Activated naive CD4-positive, alpha-beta T cell treated with anti-CD3 and anti-CD28 coated beads, Interleukin-2, amount 10 ng/mL, durations not matched to agents 5 hours and 36 hours (primary cell): ENCODE measurements at places on chromosomes 3 and 15. TPM values are rescaled to one million over a fixed set of nuclear protein-coding genes. Genes with fewer than 3 reads are reported as not detected.

Gene LRCH3
- 57.6 TPM for total RNA-seq

Gene CCRL2
- 5.2 TPM for total RNA-seq

Gene COL7A1
- total RNA-seq = 0.60 TPM

Gene SCAMP5
- 0.23 TPM for total RNA-seq

Gene SIDT1
- total RNA-seq = 19.7 TPM

Gene SLC28A1
- not detected for total RNA-seq

Gene MAGEL2
- total RNA-seq = not detected

Gene TRIM59
- total RNA-seq = 47.7 TPM

Gene NMNAT3
- 0.43 TPM for total RNA-seq

Gene PRSS50
- not detected for total RNA-seq

Gene SLC30A4
- 3.6 TPM for total RNA-seq

Gene ERC2
- not detected for total RNA-seq

Gene ONECUT1
- not detected for total RNA-seq

Gene CPA3
- total RNA-seq = not detected

Gene THSD4
- not detected for total RNA-seq

Gene TMEM158
- total RNA-seq = not detected

Gene LARP6
- not detected for total RNA-seq

Gene FGF7
- not detected for total RNA-seq

Gene CADM2
- not detected for total RNA-seq

Gene IL16
- total RNA-seq = 318 TPM

Gene P2RY13
- not detected for total RNA-seq

Gene ZDHHC23
- total RNA-seq = 1.9 TPM

Gene FAM131A
- 5.8 TPM for total RNA-seq

Gene CRYGS
- total RNA-seq = 5.6 TPM

Gene EPHA6
- not detected for total RNA-seq

Gene GOLGA6A
- not detected for total RNA-seq

Gene NRROS
- 25.9 TPM for total RNA-seq

Gene LRRN1
- total RNA-seq = 1.9 TPM

Gene STAB1
- total RNA-seq = not detected

Gene RLBP1
- total RNA-seq = not detected

Gene IQCF5
- not detected for total RNA-seq

Gene EMC7
- 52.3 TPM for total RNA-seq

Gene SHC4
- 0.39 TPM for total RNA-seq

Gene P2RY12
- total RNA-seq = not detected

Gene STARD5
- total RNA-seq = 7.9 TPM

Gene EXD1
- not detected for total RNA-seq

Gene TMEM40
- total RNA-seq = not detected

Gene ZNF620
- 3.7 TPM for total RNA-seq

Gene BOC
- not detected for total RNA-seq

Gene GOLGA8G
- not detected for total RNA-seq

Gene RNF7
- 50.4 TPM for total RNA-seq

Gene CASR
- not detected for total RNA-seq

Gene NOX5
- total RNA-seq = not detected

Gene CA12
- total RNA-seq = not detected
